ENCODE measurements at places on chromosomes 2 and 18.

DNA sequence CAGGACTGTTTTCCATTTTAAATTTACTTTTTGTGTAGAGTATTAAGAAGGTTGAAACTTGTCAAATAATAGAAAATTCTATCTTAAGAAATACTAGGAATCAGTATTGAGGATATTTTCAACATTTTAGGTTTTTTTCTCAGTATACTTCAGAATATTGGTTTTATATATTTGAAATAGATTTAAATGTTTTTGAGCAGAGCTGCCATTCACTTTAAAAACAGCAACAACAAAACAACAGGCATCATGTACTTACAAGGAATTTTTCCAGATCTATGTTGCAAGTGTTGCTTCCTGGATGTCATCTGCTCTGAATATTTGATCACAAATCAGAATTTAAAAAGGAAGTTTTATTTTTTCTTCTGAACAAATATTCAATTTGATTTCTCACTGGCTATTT lies 84.4 kb downstream of the DCDC2C start:
- H3K27ac ChIP-seq: no peak overlapping the region
- peaks cover 12% of the 10 kb centered on the region for H3K4me1 ChIP-seq
- no peaks in the 10 kb centered on the region for H3K36me3 ChIP-seq
- H3K27me3 ChIP-seq: no peaks in the 10 kb centered on the region
- no peak overlapping the region for H3K4me3 ChIP-seq

DNA sequence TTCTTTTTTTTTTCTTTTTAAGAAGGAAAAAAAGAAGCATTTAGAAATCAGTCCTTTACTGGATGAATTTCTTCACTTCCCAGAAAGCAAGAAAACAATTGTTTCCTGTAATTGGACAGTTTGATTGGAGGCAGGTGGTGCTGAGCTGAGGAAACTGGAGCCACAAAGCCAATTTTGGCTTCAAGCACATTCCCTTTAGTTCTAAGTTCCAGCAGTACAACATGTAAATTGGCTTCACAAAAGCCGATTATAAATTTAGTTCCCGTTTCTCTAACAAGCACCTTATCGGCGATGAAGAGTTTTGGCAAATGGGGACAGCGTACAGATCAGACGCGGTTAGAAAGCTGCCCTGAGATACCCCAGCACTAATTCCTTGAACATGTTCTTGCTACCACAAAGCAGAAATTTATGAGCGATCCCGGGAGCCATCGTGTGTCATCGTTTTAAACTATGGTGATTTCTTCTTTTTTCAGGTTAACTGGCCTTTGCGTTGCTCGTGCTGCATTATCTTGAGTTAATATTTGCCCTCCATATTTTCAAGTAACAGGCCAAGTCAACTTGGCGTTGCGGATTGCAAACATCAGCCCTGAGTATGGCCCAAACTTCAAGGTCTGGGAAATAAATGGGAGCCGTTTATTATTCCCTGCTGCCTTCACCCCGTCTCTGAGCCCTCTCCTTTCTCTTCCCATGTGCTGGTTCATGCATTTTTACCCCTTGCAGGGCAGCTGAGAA lies 190.4 kb upstream of the ID2 start:
- no peaks in the 10 kb centered on the region for H3K27me3 ChIP-seq
- no peaks in the 10 kb centered on the region for H3K36me3 ChIP-seq

DNA sequence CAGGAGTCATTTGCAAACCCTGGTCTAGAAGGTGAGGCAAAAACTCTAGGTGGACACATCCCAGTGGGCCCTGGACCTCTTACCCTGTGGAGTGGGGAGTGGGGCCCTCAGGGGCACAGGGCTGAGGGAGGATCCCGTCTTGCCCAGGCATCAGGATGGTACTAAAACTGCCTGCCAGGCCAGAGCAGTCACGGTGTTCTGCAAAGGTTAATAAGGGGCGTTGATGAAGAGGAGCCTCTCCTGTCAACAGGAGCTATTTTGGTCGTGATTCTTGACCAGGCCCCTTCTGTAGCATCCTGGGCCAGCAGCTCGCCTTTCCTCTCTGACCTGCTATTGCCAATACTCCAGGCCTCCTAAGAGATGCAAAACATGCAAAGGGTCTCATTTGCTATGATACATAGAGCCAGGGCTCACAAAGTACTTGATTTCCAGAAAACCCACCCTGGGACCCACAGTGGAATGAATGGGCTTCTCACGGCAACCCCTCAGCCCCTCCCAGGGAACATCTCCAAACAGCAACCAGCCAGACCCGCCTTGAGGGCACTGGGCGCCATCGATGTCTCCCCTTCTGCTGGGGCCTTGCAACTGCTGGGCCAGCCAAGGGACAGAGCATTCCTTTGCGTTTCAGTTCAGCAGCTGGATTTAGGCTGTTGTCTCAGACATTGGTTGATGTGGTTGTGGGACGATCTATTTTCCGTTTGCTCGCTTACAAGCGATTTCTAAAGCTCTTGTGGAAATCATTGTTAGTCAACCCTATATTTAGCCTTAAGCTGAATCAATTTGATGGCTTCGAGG lies 111.1 kb downstream of the PDCL3 start:
- H3K27ac ChIP-seq: no peak overlapping the region
- H3K27me3 ChIP-seq: peaks cover 6% of the 10 kb centered on the region
- H3K36me3 ChIP-seq: no peaks in the 10 kb centered on the region

GRCh38 chr2:10007921-10008808 lies 35.2 kb upstream of the KLF11 start:
- no peaks in the 10 kb centered on the region for H3K36me3 ChIP-seq
- no peak overlapping the region for H3K27ac ChIP-seq
- no peak for DNase-seq
- H3K4me1 ChIP-seq: peaks cover 2% of the 10 kb centered on the region

DNA sequence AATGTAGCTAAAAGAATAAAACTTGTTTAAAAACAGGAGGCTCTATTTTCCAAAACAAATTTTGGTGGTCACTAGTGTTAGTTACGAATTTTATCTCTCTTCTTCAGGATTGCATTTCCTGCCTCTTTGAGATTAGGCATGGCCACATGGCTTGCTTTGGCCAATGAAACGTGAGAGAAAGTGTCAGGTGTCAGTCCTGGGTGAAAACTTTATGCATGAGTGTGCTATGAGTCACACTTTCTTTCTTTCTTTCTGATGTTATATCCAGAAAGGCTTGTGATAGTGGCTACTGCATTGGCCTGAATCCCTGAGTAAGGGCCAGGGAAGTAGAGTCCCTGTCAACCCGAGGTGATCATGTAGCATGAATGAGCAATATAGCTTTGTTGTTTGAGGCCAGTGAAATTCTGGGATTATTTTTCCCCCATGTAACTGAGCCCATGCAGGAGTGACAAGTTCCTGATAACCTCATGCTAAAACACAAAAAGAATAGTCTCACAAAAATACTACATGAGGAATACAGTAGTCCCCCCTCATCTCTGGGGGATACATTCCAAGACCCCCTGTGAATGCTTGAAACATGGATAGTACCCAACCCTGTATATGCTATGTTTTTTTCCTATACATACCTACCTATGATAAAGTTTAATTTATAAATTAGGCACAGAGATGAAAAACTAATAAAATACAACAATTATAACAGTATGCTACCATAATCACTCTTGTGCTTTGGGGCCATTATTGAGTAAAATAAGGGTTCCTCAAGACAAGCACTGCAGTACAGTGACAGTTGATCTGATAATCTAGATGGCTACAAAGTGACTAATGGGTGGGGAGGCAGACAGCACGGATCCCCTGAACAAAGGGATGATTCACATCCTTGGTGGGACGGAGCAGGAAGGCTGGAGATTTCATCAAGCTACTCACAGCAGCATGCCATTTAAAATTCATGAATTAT lies 109.5 kb downstream of the CDC42EP3 start:
- DNase-seq: peak; percentile 98
- H3K4me3 ChIP-seq: no peak overlapping the region
- no peaks in the 10 kb centered on the region for H3K27me3 ChIP-seq
- H3K4me1 ChIP-seq: peaks cover 39% of the 10 kb centered on the region
- peak overlapping the region; percentile 93 for H3K27ac ChIP-seq

DNA sequence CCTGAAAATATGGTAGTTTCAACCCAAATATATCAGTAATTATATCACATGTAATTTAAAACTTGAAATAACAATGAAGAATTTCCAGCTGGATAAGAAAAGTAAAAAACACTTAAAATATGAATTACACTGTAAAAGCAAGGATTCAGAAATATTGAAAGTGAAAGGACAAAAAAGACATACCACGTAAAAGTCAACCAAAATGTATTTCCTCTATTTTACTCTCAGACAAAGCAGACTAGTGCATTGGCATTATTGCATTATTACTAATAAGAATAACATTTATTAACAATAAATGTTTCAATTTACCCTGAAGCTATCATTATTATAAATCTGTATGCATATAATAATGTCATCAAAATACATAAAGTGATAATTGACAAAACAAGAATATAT lies 445.1 kb upstream of the TRIB2 start:
- no peaks in the 10 kb centered on the region for H3K4me1 ChIP-seq
- no peaks in the 10 kb centered on the region for H3K36me3 ChIP-seq
- H3K27me3 ChIP-seq: no peaks in the 10 kb centered on the region
- no peak overlapping the region for H3K4me3 ChIP-seq

DNA sequence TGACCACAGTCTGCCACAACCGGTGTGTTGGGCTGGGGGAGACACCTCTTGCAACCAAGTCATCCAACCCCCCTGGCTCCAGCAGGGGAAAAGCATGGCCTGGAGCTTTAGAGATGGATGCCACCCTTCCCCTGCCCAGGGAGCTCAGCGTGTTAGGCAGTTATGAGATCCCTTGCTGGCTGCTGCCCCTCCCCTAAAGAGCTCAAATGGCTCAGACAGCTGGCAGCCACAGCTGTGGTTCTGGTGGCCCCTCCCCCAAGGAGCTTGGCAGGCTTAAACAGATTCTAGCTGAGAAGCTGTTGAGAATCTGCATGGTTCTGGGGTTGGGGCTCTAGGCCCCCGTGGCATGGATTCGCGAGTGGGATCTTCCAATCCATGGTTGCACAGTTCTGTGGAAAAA lies 64.7 kb downstream of the TEX51 start:
- H3K27me3 ChIP-seq: no peaks in the 10 kb centered on the region
- DNase-seq: no peak
- H3K4me1 ChIP-seq: no peaks in the 10 kb centered on the region
- H3K4me3 ChIP-seq: no peak overlapping the region
- no peak overlapping the region for H3K27ac ChIP-seq
- H3K36me3 ChIP-seq: no peaks in the 10 kb centered on the region

GRCh38 chr18:51651761-51652160 lies 454.3 kb upstream of the MEX3C start:
- no peaks in the 10 kb centered on the region for H3K4me1 ChIP-seq
- no peak for DNase-seq
- H3K4me3 ChIP-seq: no peak overlapping the region
- no peak overlapping the region for H3K27ac ChIP-seq
- no peaks in the 10 kb centered on the region for H3K36me3 ChIP-seq

DNA sequence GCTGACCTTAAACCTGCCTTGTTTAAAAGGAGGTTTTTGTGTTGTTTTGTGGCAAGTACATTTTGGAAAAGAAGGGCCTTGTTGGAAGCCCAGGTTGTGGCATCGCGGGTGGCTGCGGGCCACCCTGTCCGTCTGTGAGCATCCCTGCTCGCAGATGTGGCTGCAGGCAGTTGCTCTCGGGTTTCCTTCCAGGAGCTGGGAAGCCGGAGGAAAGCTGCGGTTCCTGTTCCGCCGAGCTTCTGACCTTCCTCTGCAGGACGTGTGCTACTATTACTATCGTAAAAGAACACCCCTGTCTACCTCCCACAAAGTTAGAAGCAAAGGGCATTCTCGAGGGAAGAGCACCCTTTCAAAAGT lies 766 bp downstream of the MFF start:
- H3K4me1 ChIP-seq: peaks cover 6% of the 10 kb centered on the region
- peak overlapping the region; percentile 84 for H3K4me3 ChIP-seq
- DNase-seq: peak; percentile 33

DNA sequence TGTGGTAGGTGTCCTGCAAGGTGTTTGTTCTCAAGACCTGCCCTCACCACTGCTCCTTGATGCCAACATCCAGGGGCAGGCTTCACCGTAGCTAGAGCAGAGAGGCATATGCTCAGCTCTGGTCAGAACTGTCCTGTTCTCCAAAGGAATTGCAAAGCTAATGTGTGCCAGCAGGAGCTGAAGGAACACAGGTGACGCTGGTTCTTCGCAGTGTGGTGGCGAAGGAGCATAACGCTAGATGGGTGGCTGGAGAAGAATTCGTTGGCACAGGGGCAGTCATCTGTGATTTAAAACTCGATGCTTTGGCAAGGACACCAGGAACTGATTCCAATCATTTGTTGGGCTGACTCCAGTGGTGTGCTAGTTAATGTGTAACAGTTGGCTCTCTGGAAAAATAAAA lies 11.4 kb upstream of the PER2 start:
- no peaks in the 10 kb centered on the region for H3K36me3 ChIP-seq
- peaks cover 4% of the 10 kb centered on the region for H3K27me3 ChIP-seq
- no peaks in the 10 kb centered on the region for H3K4me1 ChIP-seq
- H3K27ac ChIP-seq: no peak overlapping the region
- H3K4me3 ChIP-seq: no peak overlapping the region
- no peak for DNase-seq

GRCh38 chr18:52288403-52289004 lies 51.5 kb upstream of the DCC start:
- H3K36me3 ChIP-seq: no peaks in the 10 kb centered on the region
- H3K27ac ChIP-seq: no peak overlapping the region
- H3K4me3 ChIP-seq: no peak overlapping the region
- no peak for DNase-seq
- H3K27me3 ChIP-seq: no peaks in the 10 kb centered on the region
